Left ventricle myocardium inferior (tissue), 1 donor: ENCODE measurements at places on chromosomes 5 and 9.
A peak's percentile ranks its signal among the peaks of the same experiment; 100 is the strongest.

GRCh38 chr5:54860321-54860720 lies 125.1 kb downstream of the ESM1 start:
- H3K27ac ChIP-seq: no peak overlapping the region
- H3K4me3 ChIP-seq: no peak overlapping the region
- H3K4me1 ChIP-seq: no peaks in the 10 kb centered on the region
- H3K27me3 ChIP-seq: no peaks in the 10 kb centered on the region

DNA sequence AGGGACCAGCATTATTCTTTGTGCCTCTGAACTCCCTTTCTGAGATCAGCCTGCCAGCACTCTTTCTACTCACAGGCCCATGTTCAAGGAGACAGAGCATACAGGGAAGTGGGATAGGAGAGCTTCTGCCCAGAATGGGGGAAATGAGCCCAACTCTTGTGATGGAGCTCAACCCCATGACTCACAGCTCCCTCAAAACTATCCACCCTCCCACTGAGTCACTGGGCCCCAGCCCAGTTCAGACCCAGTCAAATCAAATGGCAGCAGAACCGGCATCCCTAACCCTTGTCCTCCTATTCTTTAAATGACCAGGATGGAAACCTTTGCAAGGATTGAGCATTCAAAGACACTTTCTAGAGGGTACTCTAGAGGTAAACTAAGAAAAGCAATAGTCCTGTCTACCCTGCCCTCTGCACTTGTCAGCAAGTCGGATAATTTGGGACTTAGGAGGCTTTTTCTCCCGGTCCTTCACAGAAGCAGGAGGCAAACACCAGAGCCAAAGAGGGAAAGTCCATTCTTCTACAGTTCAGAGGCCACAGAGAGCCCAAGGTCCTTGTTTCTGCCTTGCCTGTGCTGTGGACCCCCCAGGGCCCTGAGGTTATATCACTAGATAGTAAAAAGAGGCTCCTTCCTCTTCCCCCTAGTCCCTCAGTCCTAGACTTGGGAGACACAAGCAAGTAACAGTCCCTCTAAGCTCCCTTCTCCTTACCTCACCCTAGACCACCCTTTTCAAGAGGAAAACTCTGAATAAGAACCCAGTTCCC lies 3.2 kb downstream of the ATOSB start:
- peaks cover 13% of the 10 kb centered on the region for H3K36me3 ChIP-seq
- peaks cover 74% of the 10 kb centered on the region for H3K4me1 ChIP-seq
- peak overlapping the region; percentile 95 for H3K27ac ChIP-seq
- DNase-seq: no peak
- peak overlapping the region; percentile 93 for H3K4me3 ChIP-seq

GRCh38 chr5:128284236-128284635 lies 200.7 kb downstream of the SLC12A2 start:
- H3K4me3 ChIP-seq: no peak overlapping the region
- no peaks in the 10 kb centered on the region for H3K4me1 ChIP-seq
- no peak for DNase-seq
- H3K36me3 ChIP-seq: peaks cover 9% of the 10 kb centered on the region

- H3K36me3 ChIP-seq: no peaks in the 10 kb centered on the region
- H3K27me3 ChIP-seq: peaks cover 53% of the 10 kb centered on the region
- H3K27ac ChIP-seq: no peak overlapping the region
- DNase-seq: no peak
Measured at GRCh38 chr9:79973627-79974026, 401.9 kb downstream of the TLE4 start.

- H3K27me3 ChIP-seq: no peaks in the 10 kb centered on the region
- DNase-seq: peak; percentile 71
Measured at GRCh38 chr9:89746385-89747116, 141.7 kb downstream of the GADD45G start.
